ENCODE measurements at places on chromosomes 6 and 20.

GRCh38 chr6:157954150-157955117 lies 27.2 kb upstream of the SYNJ2 start:
- no peak for DNase-seq

DNA sequence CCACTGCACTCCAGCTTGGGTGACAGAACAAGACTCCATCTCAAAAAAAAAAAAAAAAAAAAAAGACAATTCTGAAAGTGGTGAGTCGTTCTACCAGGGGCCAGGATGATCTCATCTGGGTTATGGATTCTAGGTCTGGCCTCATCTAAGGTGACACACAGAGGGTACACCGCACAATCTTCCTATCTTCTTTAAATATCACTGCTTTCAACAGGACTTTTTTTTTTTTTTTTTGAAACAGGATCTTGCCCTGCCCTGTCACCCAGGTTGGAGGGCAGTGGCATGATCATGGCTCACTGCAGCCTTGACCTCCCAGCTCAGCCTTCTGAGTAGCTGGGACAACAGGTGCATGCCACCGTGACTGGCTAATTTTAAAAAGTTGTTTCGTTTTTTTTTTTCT lies 67.7 kb downstream of the SLC16A10 start:
- peak; percentile 13 for DNase-seq

- DNase-seq = no peak
Measured at GRCh38 chr6:36263390-36264000, 6.4 kb upstream of the PNPLA1 start.

GRCh38 chr6:16168858-16169257 lies 40.0 kb downstream of the MYLIP start:
- DNase-seq = peak; percentile 60

DNA sequence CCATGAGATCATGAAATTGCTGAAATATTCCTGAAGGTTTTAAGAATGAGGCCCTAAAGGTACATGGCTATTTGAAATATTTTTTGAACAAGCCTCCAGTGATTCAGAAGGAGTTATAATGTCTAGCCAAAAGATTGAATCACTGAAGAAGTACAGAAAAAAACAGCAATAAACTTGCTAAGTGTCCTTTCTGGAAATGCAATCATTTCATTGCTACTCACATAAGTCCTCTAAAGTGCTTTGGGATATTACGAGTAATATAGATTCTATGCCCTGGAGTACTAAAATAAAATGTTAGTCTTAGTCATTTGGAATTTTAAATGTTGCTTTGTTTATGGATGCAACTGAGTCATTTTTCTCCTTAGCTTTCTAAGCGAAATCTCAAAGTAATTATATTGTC lies 32.7 kb downstream of the CENPW start:
- no peak for DNase-seq

DNA sequence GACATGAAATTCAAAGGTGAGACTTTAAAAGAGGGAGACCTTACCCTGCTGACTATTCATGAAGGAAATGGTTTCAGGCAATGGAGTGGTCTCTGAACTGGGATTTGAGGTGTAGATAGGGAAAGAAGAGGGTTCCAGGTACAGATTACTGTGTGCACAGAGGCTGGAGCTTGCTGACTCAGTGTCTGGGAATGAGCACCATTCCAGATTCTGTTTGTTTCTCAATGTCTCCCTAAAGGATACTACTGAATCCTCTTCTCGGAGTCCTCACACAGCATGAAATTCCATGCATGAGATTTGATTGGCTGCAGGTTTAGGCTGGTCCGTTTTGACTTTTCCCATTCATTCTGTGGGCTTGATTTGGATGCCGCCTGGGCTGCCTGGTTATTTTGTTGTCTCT lies 49.0 kb downstream of the PPP1R14C start:
- peak; percentile 25 for DNase-seq

DNA sequence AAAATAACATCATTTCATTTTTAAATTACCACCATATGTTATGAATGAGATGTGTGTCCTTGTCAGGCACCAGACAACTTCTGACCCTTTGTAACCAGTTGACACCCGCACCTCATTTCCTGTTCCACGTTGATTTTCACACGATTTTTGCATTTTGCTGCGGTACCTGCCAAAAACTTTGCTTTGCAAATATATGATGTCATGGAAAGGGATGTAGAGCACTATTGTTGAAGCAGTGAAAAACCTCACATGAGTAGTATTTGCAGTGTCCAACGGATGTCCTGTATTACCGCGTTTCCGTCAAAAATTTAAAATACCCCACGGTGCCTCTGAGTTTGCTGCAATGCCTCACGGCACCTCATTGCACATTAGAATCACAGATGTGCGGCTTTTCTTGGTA lies 115.6 kb downstream of the MTHFD1L start:
- DNase-seq = no peak

GRCh38 chr6:34386316-34387137 lies 5.9 kb downstream of the NUDT3 start:
- no peak for DNase-seq

GRCh38 chr6:25442898-25443297 lies 163.7 kb downstream of the CARMIL1 start:
- DNase-seq = no peak

GRCh38 chr20:38728191-38728781 lies 4.0 kb downstream of the SLC32A1 start:
- no peak for DNase-seq

GRCh38 chr6:136762022-136762975 lies 30.0 kb downstream of the MAP3K5 start:
- DNase-seq = no peak

GRCh38 chr20:4574356-4574690 lies 147.4 kb upstream of the PRND start:
- DNase-seq = no peak

DNA sequence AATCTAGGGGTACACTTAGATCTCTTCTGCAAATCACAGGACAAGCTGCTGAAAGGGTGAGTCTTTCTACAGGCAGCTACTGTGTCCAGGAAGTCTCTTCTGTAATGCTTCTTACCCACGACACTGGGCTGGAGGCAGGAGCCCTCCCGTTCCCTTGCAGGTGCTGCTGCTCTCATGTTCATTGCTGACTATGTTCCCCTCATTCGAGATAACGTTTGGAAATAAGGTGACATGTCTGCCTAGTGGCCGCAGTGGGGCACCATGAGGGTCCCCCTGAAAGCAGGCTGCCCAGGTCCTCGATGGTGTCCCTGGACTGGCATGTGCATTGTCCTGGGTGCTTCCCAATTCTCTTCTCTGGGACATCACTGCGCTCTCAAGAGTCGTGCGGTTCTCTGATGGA lies 74.7 kb downstream of the SYNJ2 start:
- DNase-seq = no peak

GRCh38 chr20:64025826-64026412 lies 10.1 kb upstream of the C20orf204 start:
- DNase-seq = no peak

DNA sequence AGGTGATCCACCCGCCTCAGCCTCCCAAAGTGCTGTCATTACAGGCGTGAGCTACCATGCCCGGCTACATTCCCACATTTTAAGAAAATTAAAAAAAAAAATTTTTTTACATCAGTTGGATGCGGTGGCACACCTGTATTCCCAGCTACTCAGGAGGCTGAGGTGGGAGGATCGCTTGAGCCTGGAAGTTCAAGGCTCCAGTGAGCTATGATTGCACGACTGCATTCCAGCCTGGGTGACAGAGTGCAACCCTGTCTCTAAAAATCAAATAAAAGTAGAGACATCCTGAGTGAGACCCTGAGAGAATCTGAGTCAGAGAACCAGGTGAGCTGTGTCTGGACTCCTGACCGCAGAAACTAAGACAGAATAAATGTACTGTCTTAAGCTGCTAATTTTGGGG lies 38.8 kb downstream of the PIM1 start:
- no peak for DNase-seq

DNA sequence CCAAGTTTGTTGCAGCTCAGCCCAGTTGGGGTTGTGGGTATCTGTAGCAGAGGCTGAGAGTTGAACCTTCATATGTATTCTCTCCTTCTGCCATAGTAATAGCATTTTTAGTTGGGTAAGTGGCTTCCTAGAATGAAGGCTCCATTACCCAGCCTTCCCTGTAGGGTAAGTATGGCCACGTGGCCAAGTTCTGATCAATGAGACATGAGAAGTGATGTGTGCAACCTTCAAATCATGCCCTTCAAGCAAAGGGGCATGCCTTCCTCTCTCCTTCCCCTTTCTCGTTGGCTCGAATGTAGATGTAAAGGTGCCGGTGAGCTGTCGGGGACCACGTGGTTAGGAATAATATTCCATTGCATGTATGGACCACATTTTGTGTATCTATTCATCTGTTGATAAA lies 12.7 kb upstream of the TRAF3IP2 start:
- no peak for DNase-seq

GRCh38 chr6:134882426-134883038 lies 67.4 kb downstream of the ALDH8A1 start:
- DNase-seq = peak; percentile 38

GRCh38 chr6:109445382-109445781 lies 4.9 kb downstream of the SMPD2 start:
- DNase-seq = no peak

- DNase-seq = peak; percentile 90
Measured at GRCh38 chr6:112205427-112206109, 48.8 kb downstream of the LAMA4 start.

- DNase-seq = no peak
Measured at GRCh38 chr6:132028029-132028428, 76.9 kb upstream of the CCN2 start.

GRCh38 chr6:150740453-150740852 lies 125.0 kb upstream of the MTHFD1L start:
- DNase-seq = no peak

- DNase-seq = no peak
Measured at GRCh38 chr6:5706124-5707033, 300.3 kb downstream of the NRN1 start.

DNA sequence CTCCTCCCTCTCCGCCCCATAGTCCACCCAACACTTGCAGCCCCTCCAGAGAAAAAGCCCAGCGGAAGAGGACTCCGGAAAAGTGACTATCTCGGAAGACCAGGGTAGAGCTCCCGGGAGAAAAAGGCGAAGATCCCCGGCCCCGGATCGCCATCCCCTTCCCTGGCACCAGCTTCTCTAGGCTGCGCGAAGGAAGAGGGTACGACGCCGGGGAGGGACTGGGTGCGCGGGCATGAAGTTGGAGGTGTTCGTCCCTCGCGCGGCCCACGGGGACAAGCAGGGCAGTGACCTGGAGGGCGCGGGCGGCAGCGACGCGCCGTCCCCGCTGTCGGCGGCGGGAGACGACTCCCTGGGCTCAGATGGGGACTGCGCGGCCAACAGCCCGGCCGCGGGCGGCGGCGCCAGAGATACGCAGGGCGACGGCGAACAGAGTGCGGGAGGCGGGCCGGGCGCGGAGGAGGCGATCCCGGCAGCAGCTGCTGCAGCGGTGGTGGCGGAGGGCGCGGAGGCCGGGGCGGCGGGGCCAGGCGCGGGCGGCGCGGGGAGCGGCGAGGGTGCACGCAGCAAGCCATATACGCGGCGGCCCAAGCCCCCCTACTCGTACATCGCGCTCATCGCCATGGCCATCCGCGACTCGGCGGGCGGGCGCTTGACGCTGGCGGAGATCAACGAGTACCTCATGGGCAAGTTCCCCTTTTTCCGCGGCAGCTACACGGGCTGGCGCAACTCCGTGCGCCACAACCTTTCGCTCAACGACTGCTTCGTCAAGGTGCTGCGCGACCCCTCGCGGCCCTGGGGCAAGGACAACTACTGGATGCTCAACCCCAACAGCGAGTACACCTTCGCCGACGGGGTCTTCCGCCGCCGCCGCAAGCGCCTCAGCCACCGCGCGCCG lies 822 bp downstream of the FOXQ1 start:
- no peak for DNase-seq

- peak; percentile 33 for DNase-seq
Measured at GRCh38 chr20:37007898-37008649, 56.6 kb upstream of the SAMHD1 start.

DNA sequence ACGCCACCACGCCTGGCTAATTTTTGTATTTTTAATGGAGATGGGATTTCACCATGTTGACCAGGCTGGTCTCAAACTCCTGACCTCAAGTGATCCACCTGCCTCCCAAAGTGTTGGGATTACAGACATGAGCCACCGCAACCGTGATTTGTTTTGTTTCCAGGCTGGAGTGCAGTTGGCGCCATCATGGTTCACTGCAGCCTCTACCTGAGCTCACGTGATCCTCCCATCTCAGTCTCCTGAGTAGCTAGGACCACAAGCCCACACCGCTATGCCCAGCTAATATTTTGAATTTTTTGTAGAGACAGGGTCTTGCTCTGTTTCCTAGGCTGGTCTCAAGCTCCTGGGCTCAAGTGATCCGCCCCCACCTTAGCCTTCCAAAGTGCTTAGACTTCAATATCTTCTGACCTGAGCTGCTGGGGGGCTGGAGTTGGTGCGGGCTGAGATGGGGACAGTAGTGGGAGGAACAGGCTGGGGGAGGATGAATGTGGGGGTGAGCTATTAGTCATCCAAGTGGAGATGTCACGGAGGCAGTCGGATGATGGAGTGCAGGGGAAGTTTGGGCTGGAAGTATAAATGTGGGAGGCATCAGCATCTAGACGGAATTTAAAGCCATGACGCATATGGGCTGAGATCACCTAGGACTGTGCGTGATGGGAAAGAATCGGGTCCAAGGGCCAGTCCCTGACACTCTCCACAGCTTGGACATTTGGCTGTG lies 23.1 kb upstream of the ZMYND8 start:
- DNase-seq = peak; percentile 97

DNA sequence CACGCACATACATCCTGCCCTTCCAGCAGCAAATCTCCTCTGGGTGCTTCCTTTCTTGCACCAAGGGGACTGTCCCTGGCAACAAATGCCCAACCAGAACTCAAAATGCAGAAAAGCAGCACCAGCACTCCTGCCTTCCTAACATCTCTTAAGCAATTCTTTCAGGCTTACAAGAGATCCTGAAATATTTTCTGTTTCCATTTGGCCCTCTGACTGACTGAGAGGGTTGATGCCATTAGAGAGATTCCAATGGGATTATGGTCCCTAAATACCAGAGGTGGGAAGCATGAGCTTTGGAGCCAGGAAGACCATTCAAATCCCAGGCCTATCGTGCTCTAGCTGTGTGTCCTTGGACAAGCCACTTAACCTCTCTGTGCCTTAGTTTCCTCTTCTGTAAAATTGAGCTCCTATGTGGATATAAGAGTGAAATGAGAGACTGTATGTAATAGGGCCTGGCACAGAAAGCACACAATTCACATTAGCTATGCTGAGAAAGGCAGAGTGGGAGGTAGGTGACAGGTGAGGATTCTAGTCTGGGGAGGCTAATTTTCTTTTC lies 56.8 kb downstream of the PRDM1 start:
- no peak for DNase-seq

- DNase-seq = no peak
Measured at GRCh38 chr20:51923633-51924032, 121.3 kb upstream of the SALL4 start.

DNA sequence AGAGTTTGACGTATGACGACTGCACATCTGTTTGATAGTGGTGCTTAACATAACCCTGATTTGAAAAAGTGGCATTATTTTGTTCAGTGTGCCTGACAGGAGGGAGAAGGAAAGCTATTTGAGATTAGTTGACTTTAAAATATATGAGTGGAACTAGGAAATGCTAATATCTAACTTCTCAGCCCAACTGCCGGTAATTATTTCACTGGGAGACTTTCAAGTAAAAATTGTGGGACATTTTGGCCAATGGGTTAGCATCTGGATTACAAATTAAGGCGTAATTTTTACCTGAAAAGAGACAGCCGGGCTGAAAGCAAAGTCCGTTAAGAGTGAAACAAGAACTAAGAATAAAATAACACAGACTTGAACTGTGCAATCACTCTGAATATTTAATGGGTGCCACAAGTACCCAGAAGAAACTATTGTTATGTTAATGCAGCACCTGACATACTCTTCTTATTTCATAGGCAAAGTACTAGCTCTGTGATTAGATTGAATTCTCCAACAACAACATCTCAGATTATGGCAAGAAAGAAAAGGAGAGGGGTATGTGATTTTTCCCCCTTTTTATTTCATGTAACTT lies 2.0 kb downstream of the HEY2 start:
- DNase-seq = no peak

Measured in kidney glomerular epithelial cell (primary cell).